Activated CD4-positive, alpha-beta T cell treated with anti-CD3 and anti-CD28 coated beads for 48 hours (primary cell): ENCODE measurements at places on chromosomes 16 and 17.

- peak; percentile 28 for DNase-seq
Observed at GRCh38 chr16:30350134-30350871, 4.8 kb downstream of the CD2BP2 start.

DNA sequence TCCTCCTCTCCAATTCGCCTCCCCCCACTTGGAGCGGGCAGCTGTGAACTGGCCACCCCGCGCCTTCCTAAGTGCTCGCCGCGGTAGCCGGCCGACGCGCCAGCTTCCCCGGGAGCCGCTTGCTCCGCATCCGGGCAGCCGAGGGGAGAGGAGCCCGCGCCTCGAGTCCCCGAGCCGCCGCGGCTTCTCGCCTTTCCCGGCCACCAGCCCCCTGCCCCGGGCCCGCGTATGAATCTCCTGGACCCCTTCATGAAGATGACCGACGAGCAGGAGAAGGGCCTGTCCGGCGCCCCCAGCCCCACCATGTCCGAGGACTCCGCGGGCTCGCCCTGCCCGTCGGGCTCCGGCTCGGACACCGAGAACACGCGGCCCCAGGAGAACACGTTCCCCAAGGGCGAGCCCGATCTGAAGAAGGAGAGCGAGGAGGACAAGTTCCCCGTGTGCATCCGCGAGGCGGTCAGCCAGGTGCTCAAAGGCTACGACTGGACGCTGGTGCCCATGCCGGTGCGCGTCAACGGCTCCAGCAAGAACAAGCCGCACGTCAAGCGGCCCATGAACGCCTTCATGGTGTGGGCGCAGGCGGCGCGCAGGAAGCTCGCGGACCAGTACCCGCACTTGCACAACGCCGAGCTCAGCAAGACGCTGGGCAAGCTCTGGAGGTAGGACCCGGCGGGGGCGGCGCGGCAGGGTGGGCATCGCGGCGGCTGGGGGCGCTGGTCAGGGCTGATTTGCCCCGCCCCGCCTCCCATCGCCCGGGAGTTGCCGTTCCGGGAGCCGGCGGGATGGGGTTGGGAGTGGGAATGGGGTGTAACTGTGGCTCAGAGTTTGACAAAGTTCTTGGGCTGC, 567 bp downstream of the SOX9 start:
- peak; percentile 13 for DNase-seq

DNA sequence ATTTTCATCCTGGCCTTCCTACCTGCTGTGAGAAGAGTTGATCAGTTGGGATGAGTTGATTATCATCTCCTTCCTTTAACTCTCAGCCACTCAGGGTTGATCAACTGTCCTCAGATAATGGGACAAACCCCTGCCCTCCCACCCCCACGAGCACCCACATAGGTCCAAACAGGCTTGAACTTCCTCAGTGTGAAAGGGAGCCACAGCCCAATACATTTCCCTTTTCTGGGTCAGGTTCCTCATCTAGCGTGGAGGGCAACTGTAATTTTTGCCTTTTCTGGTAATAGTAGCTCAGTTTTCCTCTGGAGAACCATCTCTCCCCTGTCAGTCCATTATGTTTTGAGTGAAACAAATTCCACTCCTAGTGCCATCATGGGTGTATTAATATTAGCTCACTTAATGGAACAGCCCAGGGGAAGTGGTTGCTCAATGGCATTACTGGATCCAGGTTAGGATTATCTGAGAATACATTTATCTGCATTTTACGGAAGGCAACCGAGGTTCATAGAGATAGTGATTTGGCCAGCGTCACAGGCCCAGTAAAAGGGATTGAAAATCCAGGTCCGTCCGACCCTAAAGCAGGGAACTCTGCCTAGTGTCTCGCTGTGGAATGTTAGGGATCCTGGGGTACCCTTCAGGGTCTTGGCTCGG, 476 bp upstream of the LPCAT2 start:
- DNase-seq: no peak

GRCh38 chr17:1796800-1797199, 32.9 kb downstream of the SMYD4 start:
- DNase-seq: no peak

GRCh38 chr16:85072947-85073346, 39.3 kb downstream of the CIBAR2 start:
- DNase-seq: no peak

- no peak for DNase-seq
Observed at GRCh38 chr16:73287859-73288405, 240.0 kb upstream of the ZFHX3 start.

DNA sequence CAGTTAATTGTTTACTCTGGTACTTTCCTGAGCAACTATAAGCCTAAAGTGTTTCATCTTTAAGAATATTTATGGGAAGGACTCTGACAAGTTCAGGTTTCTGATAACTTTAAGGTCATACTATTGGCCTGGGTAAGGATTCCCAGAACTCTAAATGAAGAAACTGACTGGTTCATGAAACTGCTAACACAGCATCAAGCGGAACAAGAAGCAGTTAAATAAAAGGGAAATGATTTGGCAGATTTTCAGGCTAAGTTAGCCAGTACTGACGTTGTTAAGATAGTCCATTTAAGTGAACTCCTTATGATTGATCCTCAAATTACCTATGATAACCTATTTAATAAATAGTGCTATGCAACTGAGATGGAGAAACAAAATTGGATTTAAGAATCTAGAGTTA, 101.6 kb upstream of the CES5A start:
- DNase-seq: no peak

DNA sequence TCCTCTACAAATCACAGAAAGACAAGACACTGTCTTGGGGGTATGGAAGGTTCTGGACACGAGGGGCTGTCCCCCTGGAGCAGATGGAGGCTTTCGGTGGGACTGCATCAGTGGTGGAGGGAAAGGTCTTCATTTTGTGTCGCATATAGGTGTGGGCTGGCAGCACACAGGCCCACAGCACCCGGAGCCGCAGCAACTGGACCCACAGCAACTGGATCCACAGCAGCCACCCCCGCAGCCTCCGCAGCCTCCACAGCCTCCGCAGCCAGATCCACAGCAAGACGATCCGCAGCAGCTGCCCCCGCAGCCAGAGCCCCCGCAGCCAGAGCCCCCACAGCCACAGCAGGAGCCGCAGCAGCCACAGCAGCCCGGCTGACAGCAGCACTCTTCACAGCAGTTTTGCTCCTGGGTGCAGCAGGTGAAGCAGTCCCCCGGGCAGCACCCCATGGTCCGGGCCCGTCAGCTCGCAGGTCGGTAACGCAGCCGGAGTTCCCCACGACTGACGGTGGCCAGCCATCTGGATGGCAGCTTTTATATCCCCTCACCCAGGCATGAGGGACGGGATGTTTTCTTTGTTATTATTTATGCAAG, at the start of gene KRTAP17-1:
Gene KRTAP17-1 (minus strand): TSS at position 507 of the 591 bp plus-strand sequence. CDS start 60 bp downstream, at position 447.
- no peak for DNase-seq

DNA sequence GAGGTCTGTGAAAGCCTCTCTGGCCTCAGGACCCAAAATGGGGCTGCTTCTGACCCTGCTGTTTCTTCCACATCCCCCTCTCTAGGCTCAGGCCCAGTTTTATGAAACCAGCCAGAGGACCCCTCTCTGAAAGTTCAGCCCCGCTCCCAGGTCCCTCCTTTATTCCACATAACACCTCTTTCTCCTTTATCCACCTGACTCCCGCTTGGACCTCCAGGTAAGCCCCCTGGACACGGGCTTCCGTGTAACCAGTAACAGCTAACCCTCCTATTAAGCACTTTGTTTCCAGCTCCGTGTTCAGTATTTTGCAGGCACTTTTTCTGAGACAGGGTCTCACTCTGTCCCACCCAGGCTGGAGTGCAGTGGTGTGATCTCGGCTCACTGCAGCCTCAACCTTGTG, 37.4 kb downstream of the PSME3IP1 start:
- no peak for DNase-seq

DNA sequence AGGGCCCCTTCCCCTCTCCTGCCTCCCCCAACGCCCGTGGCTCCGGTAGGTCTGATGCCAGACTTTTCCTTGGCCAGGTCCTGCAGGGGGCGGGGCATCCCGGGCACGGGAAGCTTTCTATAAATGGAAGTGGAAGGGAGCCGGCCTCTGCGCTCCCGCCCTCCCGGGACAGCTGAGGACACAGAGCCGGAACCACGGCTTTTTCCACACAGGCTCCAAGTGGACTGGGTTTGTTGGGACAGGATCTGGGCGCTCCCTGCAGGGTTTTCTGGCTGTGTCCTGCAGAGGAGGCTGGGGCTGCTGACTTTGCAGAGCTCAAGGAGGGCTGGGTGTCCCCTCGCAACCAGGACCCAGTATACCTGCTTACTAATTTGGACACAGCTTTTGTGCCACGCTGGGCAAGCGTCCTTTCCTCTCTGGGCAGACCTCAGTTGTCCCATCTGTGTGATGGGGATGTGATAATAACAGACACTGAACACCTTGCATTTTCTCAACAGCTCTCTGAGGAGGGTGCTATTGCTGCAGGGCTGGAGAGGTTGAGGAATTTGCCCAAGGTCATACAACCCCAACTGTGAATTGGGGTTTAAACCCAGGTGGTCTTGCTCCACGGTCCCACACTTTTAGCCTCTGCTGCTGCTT, 1.8 kb downstream of the TNS4 start:
- DNase-seq: no peak

- DNase-seq: no peak
Observed at GRCh38 chr17:28514561-28515002, 8.4 kb downstream of the FOXN1 start.

DNA sequence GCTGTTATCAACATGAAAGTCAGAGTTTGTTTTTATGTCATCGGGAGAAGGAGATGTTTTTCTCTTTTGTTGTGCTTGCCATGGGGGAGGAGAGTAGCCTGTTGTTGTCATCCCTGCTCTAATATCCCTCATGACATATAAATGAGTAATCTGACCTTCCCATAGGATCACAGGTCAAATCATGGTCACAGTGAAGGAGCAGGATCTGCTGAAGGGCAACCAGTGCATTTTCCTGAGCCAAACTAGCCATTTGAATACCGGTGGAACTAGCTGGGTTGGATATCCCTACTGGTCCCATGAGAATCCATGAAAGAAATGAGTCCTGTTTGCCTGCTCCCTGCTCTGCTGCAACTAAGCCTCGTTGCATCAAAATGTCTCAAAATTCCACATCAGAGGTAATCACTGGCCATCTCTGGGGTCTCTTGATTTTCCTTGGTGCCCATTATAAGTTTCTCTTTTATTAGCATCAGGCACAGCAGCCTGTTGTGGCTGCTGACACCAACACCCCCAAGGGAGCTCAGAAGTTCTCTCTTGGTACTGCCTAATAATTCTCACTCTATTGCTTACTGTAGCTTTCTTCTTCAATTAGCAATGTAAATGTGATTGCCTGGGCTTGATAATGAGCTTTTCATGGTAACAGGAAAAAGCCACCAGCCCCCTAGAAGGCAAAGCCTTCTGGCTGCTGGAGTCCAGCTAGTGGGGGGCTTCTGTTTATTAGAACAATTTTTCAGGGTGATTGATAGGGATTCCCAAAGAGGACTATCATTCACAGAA, 211.4 kb upstream of the ERCC4 start:
- no peak for DNase-seq

DNA sequence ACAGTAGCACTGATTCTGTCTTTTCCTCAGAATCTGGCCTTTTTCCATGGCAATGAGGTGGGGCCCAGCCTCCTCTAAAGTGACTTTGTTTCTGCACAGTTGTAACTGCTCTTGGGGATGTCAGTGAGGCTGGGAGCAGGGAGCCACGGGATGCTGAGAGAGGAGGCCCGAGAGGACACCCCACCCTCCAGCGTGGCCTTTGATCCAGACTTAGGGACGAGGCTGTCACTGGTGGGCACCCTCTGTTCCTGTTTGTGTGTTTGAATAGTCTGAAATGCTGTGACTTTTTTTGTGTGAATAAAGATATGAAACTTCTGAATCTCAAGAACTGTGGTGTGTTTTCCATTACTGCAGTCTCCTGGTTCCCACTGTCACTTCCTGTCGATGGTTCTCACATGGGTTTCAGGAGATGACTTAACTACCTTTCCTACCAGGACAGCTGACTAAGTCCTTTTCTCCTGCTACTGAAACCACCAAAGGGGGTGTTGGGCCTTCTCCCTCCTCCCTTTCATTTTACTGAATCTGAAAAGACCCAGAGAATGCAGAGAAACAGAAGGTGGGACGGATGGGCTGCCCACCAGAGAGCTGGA, 18.6 kb downstream of the KCTD2 start:
- peak; percentile 40 for DNase-seq

GRCh38 chr16:67548265-67549126, 13.8 kb upstream of the CTCF start:
- no peak for DNase-seq

DNA sequence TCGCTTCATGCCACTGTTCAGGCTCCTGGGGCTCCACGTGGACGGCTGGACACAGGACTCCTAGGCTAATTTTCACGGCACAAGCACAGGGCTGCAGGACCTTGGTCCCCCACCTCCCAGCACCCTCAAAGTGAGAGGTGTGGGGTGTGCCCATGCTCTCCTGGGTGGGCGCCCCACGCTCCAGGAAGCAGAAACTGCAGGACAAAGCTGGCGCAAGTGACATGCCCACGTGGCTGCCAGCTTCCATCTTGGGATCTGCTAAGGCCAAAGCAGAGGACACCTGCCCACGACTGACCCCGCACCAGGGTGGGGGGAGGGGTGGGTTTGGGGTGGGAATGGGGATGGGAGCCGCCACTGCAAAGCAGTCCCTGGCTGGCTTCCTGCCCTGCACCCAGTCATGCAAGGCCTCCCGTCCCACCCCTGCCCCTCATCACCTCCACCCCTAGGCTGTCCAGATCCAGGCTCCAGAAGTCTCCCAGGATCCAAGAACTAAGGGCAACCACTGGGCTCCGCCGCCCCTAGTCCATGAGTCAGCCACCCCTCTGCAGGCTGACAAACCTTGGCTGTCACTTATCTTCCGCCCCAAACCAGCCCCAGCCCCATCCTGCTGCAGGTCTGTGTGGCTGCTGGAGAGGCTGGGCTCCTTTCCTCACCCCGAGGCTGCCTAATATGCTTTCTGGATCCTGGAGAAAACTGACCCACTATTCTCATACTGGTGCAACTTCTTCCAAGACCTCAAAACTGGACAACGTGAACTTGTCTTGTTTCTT, 11.1 kb downstream of the USP6 start:
- no peak for DNase-seq

- DNase-seq: no peak
Observed at GRCh38 chr17:28763137-28763799, 19.5 kb downstream of the TRAF4 start.
